CD4-positive, alpha-beta T cell (primary cell): ENCODE measurements at places on chromosomes 3 and 15.
A peak's percentile ranks its signal among the peaks of the same experiment; 100 is the strongest.

DNA sequence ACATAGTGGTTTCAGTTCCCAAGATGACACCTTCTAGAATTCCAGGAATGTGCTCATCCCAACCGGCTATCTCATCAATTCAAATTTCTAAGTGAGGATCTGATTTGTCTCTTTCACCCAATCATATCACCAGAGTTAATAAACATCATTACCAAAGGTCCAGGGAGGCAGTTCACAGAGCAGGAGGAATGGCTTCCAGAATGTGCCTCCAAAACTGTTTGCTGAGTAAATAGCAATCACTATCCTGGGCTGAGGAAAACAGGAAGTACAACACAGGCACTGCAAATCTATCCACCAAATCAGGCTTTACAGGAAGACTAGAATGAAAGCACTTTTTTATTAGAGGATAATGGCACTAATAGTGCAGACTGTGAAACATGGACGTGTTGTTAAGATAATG lies 61.5 kb downstream of the OSBPL10 start:
- no peak for DNase-seq

- no peak for DNase-seq
Measured at GRCh38 chr3:39064646-39065045, 12.8 kb downstream of the WDR48 start.

GRCh38 chr3:52892625-52893311 lies 4.6 kb downstream of the STIMATE start:
- peak; percentile 11 for DNase-seq

DNA sequence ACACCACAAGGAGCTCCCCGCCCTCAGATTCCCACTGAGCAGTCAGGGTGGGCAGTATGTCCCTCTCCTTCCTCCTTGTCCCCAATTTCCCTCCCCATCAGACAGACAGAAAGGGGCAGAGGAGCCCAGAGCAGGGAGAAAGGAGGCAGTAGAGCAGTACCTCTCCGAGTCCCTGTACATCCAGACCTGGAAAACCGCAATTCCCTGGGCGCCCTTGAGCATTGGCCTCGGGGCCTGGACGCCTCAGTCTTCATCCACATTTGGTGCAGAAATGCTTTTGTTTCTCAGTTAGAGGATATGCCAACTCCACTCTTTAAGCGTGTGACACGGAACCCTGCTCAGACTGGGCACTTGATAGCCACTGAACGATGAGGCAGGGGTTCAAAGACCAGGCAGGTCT lies 5.9 kb downstream of the ISG20 start:
- no peak for DNase-seq

GRCh38 chr3:39849992-39850715 lies 40.7 kb downstream of the MYRIP start:
- no peak for DNase-seq

DNA sequence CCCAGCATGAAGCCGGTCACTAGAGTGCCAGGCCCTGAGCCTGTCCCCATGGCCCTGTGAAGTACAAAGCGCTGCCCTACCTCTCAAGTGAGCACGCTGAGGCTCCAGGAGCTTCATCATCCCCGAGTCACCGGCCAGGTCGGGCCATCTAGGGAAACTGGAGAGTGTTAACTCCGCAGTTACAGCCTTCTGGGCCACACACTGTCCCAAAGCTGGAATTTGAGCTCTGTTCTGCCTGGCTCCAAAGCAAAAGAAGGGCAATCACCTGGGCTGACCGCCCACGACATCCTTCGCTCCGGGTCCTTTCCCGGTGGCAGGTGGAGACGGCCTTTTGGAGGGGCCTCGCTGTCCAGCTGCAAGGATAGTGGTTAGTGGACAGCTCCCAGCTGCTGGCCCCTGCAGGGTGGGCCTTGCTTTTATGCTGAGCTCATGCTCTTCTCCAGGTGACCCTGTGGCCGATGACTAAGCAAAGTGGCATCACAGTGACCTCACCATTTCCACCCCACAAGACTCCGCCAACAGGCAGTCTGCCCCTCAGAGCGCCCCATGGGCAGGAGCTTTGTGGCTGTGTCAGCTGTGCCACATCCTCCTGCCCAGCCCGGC lies 3.5 kb upstream of the MUC4 start:
- no peak for DNase-seq

GRCh38 chr3:85303156-85303555 lies 344.4 kb downstream of the CADM2 start:
- DNase-seq: no peak

DNA sequence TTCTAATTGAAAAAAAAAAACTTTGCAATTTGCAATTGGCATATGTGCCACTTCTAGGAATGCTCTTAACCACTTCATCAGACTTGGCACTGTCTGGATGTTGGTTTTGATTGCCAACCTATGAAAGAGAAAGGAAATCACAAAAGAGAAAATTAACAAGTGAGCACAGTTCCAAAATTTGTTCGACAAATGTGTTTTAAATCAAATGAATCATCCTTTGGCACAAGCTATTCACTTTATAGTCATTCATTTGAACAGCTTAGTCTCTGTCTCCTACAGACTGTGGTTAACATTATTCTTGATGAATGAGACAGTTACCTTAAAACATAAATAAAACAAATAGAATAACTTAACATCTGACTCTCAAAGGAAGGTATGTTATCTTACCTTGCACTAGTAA lies 265.0 kb downstream of the EPHA3 start:
- no peak for DNase-seq

- no peak for DNase-seq
Measured at GRCh38 chr3:39106851-39107387, 508 bp downstream of the GORASP1 start.
